Astrocyte (in vitro differentiated cells and primary cell): ENCODE measurements at places on chromosomes 16 and 17. TPM values are rescaled to one million over a fixed set of nuclear protein-coding genes. Genes with fewer than 3 reads are reported as not detected.

The ACSM2A gene
- total RNA-seq: 0.14 TPM in 1 of 2 replicates, not detected in the other

The ZG16B gene
- not detected in 2 replicates for total RNA-seq

The AOC2 gene
- 4.1 and 5.0 TPM in 2 replicates for total RNA-seq

DNA sequence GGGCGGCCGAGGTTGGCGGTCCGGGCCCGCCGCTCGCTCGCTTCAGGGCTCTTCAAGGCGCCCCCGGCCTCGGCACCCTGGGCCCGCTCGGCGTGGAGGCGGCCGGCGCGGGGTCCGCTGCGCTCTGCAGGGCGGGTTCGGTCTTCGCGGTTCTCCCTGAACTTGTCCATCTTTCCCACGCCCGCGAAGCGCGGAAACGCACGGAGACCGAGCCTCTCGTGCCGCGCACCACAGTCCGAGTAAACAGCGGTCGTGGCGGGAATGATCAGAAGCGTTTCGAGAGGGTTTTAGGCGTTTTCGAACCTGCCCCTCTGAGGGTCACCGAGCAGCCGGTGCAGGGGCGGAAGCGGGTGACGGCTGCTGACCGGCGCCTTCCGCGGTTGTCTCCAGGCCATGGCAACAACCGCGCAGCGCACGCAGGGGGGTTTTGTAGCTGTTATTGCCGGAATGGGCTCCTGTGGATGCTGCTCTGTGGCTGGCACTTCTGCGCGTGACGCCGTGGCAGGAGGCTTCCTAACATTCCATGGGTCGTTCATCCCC, 414 bp downstream of the NARF start:
- DNase-seq: peak; percentile 16

DNA sequence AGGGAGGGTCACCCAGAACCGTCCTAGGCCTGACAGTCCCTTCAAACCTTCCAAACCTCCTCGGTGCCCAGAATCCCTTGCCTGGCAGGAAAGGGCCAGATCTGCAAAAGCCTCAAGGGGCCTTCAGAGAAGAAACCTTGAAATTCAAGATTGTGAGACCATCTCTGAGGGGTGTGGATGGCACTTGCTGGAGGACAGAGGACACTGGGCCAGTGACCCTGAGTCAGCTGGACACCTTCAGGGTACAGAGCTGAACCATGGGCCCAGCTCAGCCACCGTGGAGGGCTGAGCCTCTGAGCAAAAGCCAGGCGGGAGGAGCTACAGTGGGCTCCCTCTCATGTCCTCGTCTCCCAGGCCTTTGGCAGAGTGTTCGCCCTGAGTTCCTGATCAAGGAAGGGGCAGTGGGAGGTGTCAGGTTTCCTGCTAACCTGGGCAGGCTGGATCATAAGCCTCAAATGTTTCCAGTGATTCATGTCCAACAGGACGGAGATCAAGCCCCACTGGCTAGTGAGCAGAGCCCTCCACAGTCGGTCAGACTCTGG, 3.0 kb downstream of the PDILT start:
- DNase-seq: no peak

The GJD3 gene
- 0.34 and 0.43 TPM in 2 replicates for total RNA-seq

The KCNH6 gene
- total RNA-seq: not detected in 2 replicates
